ENCODE measurements at places on chromosomes 16 and 17.

DNA sequence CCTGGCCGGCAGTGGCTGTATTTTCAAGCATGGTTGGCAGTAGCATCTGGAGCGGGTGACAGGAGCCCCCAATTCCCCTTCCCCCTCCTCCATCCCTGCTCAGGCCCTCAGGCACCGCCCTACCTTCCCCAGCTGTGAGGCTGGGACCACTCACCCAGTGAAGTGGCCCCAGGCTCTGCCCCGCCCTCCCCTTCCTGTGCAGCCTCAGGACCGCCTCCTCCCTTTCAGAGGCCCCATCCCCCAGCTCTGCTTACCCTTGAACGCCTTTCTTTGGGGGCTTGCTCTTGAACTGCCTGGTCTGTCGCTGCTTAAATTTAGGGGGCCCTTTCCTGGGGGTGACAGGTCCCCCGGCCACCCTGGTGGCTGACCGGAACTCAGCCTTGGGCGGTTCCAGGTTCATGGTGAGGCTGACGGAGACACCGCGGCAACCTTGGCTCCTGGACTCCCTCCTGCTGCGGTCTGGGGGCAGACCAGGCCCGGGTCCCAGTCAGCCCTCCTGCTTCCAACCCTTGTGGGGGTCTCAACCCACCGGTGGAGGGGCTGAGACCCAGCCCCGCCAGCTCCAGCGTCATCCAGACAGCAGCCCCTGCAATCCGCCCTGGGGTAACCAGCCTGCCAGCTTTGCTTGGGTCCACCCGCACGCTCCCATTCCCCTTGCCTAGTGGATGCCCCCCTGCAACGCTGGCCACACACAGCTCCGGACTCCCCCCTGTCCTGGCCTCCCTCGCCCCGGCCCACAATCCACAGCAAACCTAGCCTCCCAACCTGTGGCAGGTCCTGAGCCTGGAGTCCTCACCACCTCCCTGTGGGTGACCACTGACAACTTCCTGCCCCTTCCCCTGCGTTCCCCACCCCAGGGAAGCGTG lies 3.2 kb downstream of the PDE6G start:
- no peak for DNase-seq

DNA sequence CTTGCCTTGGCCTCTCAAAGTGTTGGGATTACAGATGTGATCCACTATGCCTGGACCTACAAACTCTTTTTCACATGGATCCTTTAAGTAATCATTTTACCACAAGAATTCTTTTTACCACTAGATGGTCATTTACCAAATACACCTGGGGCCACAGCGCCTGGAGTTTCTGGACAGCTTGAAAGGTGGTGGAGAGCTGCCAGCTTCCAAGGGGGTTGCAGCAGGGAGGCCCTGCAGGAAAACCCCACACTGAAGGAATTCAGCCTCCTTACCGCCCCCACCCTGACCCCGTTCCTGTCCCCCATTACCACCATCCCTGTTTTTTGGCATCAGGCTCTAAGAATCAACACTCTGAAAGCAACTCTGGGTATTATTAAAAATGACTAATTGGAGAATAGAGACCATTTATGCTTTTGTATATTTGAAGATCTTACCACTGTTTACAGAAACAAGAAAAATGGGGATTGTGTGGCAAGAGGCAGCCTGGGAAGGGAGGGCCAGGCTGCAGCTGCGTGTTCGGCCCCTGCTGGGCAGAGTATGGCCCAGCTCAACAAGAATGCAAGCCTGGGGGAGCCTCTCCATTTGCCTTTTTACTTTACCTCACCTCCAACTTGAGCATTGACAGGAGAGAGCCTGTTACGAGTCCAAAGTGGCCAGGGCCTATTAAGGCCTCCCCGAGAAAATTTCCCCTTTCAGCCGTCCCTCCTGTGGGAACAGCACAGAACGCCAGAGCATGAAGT lies 209.9 kb downstream of the ZFHX3 start:
- DNase-seq, result no peak

- no peak for DNase-seq
These were observed 12.2 kb upstream of the MMD start for GRCh38 chr17:55433629-55434422.

DNA sequence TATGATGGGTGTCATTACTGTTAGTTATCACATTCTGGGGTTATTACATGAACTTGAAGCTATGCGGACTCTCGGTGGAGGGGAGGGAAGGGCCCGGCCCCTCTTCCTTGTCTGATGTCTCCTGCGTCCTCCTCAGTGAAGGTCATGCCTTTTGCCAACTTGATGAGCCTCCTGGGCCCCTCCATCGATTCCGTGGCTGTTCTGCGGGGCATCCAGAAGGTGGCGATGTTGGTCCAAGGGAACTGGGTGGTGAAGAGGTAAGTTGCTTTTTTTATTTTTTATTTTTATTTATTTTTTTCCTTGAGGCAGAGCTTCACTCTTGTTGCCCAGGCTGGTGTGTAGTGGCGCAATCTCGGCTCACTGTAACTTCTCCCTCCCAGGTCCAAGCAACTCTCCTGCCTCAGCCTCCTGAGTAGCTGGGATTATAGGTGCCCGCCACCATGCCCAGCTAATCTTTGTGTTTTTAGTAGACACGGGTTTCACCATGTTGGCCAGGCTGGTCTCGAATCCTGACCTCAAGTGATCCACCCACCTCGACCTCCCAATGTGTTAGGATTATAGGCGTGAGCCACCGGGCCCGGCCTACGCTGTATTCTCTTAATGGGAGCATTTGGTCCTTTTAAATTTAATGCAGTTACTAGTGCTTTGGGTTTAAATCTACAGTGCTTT lies 21.6 kb downstream of the POLR3E start:
- DNase-seq, result peak; percentile 44

DNA sequence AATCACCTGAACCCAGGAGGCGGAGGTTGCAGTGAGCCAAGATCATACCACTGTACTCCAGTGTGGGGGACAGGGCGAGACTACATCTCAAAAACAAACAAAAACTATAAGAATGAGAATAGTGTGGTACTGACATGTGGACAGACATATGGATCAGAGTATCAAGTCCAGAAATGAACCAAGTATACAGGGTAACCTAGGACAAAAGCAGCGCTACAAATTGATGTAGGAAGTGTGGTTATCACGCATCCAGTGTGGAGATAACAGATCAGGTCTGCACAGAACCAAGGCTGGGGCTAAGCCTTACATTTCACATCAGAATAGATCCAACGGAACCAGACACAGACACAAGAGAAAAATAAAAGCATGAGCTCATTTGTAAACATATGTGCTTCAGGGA lies 23.0 kb upstream of the C16orf95 start:
- DNase-seq, result no peak

GRCh38 chr17:76593384-76593826 lies 7.7 kb upstream of the ST6GALNAC2 start:
- DNase-seq, result no peak

GRCh38 chr16:72930396-72930795 lies 117.5 kb downstream of the ZFHX3 start:
- DNase-seq, result no peak

- DNase-seq, result no peak
These were observed at the start of gene LDHD for GRCh38 chr16:75116081-75116910. Gene LDHD, minus strand, starts transcription at chr16:75116780. Its CDS starts 60 bp downstream, at chr16:75116720.

DNA sequence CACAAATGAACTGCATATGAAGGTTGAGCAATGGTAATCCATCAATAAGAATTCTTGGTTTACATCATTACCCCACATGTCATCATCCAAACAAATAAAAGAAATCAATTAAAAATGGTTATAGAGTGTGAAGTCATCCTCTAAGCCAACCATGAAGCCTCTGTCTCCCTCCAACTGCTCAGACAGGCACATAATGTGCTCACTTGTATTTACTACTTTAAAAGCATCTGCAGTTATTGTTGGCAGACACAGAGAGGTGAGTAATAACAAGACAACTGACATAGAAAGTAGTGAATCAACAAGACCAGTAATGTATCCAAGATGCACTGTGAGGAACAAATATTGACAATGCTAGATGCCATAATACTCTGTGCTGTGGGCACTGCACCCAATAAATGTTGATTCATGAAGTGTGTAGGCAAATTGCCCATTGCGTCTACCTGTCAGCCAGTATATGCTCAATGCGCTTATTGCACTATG lies 20.0 kb downstream of the ADAMTS18 start:
- DNase-seq, result no peak

GRCh38 chr17:66507103-66507923 lies 204.9 kb downstream of the PRKCA start:
- no peak for DNase-seq

DNA sequence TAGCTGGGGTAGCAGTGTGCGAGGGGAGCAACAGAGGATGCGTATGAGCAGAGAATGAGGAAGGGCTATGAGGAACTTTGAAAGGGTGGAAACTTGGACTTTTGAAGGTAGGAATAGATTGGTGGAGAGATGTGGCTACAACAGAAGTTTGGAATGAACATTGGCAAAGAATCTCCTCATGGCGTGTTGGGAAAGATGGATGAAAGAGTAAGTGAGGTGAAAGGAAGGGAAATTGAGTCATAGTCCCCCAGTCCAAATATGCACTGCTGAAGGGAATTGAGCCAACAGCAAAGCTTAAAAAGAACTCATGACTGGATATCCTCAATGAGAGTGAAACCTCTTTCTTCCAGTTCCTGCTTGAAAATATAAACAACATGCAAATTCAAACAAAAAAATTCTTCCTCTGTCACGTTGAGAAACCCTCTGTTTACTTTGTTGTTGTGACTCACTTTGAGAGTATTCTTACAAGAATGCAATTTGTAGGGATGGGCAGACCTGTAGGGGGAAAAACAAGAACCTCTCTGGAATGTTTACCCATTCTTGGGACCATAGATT lies 313.2 kb upstream of the KCNJ16 start:
- no peak for DNase-seq

GRCh38 chr17:58277107-58277801 lies 3.5 kb downstream of the MPO start:
- no peak for DNase-seq

- DNase-seq, result no peak
These were observed 124.5 kb downstream of the PRKCB start for GRCh38 chr16:23960081-23960885.

- DNase-seq, result no peak
These were observed 29.4 kb downstream of the TOM1L2 start for GRCh38 chr17:17942846-17943245.

- no peak for DNase-seq
These were observed 16.6 kb downstream of the ITPRIPL2 start for GRCh38 chr16:19130385-19130784.

DNA sequence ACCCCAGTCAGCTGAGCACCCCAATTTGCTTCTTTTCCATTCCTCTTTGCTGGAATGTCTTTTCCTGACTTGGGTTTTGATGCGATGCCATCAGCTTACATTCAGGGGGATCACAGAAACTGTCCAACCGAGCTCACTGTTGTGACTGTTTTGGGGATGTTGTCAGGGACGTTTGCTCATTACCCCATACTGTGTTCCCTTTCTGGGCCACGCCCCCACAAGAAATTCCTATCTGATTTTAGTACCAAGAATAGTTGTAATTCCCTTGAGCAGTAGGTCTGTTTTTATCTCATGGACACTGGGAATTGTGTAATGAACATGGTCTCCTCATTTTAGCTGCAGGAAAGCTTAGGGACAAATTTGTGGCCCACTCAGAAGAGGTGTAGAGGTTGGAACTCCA lies 2.6 kb upstream of the NTN1 start:
- no peak for DNase-seq
